Central memory CD4-positive, alpha-beta T cell (primary cell): ENCODE measurements at places on chromosomes 6 and 20.
A peak's percentile ranks its signal among the peaks of the same experiment; 100 is the strongest.

GRCh38 chr6:12459945-12460661 is 169.9 kb downstream of the EDN1 start:
- DNase-seq = no peak

DNA sequence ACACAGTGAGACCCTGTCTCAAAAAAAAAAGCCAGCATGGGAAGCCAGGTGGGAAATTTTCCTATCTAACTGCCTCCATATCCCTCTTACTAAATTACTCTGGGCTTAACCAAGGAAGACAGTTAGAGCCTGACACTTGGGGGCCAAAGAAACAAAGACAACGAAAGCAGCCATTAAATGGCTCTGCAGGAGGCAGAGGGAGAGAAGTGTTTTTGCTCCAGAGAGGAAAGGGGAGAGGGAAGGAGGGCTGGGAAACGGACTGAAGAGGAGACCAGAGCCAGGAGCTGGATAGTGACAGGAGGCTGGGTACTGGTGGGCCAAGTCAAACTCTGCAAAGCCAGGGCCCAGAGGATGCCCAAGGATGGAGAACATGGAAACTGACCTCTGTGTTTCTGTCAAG is 10.7 kb upstream of the TGIF2 start:
- no peak for DNase-seq

GRCh38 chr6:111263837-111264236 is 176.5 kb downstream of the SLC16A10 start:
- no peak for DNase-seq

- DNase-seq = no peak
Measured at GRCh38 chr6:165920896-165921671, 246.6 kb downstream of the TBXT start.

- no peak for DNase-seq
Measured at GRCh38 chr20:64025826-64026412, 10.1 kb upstream of the C20orf204 start.

- DNase-seq = no peak
Measured at GRCh38 chr6:130313206-130313605, 52.6 kb upstream of the TMEM200A start.

DNA sequence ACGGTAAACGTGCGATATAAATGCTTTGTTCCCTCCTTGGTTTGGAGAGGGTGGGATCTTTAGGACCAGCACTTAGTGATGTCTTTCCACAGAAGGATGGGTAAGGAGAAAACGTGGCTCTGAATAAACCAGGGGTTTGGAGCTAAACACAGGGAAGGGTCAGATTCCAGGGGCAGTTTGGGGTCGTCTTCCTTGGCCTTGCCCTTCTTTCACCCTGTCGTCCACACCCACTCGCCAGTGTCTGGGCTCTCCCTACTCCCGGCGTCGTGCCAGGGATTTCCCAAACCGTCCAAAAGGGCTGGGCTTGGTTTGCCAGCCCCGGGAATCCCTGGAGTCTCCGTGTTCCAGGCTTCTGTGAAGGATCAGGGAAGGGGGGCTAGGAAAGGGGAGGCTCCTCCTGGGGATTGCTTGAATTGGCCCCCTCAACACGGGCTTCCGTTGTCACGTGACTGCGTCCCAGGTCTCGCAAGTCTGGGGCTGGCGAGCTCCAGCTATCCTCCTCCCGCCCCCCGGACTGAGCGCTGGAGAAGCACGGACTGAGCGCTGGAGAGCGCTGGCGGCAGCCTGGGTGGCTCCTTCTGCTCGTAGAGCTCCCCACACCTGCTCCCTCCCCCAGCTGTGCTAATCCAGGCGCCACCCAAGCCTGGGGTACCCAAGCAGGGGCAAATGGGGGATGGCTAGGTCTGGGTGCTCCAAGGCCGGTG is 9.4 kb upstream of the ARMC12 start:
- DNase-seq = no peak

DNA sequence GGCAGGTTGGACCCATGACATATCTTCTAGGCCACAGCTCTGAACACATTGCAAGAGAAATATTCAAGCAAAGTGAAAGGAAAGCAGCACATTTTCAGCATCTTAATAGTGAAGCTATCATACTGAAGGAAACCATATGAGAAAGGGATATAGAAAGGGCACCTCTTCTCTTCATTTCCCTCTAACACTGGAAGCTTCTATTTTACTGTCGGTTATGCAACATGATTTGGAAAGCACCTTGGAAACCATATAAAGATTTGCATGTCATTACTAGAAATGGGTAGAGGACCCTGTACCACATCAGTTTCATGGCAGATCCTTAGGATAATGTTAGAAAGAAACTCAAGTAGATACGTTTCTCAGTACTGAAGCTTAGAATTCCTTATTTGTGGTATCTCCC is 70.5 kb upstream of the HMGN3 start:
- no peak for DNase-seq

GRCh38 chr20:57807401-57808263 is 97.8 kb upstream of the PMEPA1 start:
- no peak for DNase-seq

- no peak for DNase-seq
Measured at GRCh38 chr20:59954718-59955117, 3.5 kb upstream of the CDH26 start.

DNA sequence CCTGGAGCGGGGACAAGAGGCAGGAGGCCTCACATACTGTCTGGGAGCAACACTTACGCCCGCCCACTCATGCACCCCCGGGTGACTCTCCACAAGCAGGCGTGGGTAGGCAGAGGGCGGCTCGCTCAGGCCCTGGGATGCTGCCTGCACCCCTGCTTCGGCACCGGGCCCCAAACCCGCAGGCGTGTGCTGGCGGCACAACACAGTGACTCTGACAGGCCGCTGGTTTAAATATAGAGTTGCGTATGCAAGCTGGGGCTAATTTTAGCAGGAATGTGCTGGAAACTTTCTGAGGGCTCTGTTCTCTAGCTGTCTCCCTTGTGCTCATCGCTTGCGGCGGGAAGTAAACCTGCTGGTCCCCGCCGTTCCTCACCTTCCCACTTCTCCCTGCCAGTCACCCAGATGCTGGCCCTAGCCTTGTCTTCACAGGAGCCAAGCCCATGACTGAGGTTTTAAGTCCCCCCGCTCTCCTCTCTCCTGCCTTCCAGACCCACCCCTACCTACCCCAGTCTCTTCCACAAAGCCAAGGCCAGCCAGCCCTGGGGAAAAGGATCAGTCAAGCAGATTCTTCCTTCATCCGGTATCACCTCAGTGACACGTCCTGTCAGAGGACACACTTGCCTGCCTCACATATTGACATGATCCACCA is 94.5 kb upstream of the FOXP4 start:
- DNase-seq = no peak

DNA sequence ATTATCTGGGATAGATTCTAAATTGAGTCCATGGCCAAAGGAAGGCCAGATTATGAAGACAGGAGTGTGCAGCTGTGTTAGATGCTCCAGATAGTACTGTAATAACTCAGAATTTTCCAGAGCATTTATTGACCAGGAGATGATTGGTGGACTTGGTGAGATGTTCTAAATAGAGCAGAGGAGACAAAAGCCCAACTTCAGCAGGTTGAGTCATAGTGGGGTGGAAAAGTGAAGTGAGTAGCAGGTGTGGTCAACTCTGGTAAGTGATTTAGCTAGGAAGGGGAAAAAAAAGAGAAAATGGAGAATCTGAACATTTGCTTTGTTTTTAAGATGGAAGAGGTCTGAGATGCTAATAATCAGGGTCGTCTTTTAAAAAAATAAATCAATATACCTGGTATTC is 227.4 kb downstream of the TMEM200A start:
- no peak for DNase-seq

GRCh38 chr6:24353861-24354260 is 4.0 kb downstream of the DCDC2 start:
- DNase-seq = no peak

- no peak for DNase-seq
Measured at GRCh38 chr20:22698259-22698842, 114.0 kb upstream of the FOXA2 start.

DNA sequence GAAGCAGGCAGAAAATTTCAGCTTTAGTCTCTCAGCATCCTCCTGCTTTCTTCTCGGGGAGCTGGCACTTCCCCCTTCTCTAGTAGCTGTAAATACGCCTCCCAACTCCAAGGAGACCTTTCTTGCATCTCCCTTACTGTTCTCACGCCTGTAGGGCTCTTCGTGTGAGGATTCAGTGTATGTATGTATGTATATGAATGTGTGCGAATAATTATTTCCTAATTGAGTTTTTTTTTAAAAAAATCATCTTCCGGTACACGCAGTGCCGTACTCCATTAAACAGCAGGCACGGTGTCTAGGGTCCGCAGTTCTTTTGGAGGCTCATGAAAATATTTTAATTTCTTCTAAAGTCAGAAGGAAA is 85.4 kb downstream of the HFE start:
- DNase-seq = peak; percentile 63

DNA sequence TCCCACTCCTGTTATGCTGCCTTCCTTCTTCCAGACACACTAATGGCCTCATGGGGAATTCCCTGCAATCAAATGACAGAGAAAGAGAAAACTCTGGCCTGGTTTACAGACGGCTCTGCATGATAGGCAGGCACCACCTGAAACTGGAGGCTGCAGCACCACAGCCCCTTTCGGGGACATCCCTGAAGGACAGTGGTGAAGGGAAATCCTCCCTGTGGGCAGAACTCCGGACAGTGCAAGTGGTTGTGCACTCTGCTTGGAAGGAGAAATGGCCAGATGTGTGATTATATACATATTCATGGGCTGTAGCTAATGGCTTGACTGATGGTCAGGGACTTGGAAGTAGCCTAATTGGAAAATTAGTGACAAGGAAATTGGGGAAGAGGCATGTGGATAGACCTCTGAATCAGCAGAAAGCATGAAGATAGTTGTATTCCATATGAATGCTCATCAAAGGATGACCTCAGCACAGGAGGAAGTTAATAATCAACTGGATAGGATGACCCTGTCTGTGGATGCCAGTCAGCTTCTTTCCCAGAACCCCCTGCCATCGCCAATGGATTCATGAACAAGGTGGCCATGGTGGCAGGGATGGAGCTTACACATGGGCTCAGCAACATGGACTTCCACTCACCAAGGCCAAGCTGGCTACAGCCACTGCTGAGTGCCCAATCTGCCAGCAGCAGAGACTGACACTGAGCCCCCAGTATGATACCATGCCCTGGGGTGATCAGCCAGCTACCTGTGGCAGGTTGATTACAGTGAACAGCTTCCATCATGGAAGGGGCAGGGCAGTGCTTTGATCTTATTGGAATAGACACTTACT is 44.5 kb upstream of the VSX1 start:
- DNase-seq = no peak

DNA sequence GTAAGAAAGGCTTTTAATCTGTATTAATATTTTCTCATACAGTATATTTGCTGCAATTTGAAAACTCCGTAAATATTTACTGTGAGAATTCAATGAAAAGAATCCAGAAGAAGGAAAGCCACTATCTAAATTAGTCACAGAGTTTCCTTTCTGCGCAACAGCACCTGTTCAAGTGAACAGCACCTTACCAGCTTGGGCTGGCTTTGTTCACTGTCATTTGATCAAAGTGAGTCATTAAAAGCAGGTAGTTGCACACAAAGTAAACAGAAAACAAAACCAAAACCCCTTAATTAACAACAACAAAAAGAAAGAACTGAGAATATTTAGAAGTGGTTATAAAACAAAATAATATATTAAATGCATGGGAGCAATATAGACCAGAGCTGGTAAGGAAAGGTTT is 12.8 kb downstream of the SMLR1 start:
- DNase-seq = no peak

- DNase-seq = no peak
Measured at GRCh38 chr20:23879328-23879798, at the start of gene CST5. Gene CST5 (minus strand): TSS chr20:23879748. CDS start chr20:23879676, 72 bp downstream.

GRCh38 chr20:37308086-37309050 is 18.9 kb downstream of the MANBAL start:
- DNase-seq = no peak

DNA sequence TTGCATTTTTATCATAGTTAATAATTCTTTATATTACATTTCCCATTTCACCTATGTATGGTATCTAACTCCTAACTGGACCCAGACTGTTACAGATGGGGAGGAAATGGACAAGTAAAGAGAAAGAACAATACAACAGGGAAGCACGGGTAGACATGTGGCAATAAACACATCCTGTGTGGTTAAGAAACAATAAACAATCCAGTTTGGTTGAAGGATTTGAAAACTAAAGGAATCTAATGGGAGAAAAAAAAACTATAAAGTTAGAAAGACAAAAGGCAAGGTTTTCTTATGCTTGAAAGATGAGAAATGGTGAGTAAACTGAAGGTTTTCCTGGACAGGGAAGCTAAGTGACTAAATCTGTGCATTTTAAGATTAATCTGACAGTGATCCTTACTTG is 34.9 kb upstream of the ALDH8A1 start:
- DNase-seq = no peak

DNA sequence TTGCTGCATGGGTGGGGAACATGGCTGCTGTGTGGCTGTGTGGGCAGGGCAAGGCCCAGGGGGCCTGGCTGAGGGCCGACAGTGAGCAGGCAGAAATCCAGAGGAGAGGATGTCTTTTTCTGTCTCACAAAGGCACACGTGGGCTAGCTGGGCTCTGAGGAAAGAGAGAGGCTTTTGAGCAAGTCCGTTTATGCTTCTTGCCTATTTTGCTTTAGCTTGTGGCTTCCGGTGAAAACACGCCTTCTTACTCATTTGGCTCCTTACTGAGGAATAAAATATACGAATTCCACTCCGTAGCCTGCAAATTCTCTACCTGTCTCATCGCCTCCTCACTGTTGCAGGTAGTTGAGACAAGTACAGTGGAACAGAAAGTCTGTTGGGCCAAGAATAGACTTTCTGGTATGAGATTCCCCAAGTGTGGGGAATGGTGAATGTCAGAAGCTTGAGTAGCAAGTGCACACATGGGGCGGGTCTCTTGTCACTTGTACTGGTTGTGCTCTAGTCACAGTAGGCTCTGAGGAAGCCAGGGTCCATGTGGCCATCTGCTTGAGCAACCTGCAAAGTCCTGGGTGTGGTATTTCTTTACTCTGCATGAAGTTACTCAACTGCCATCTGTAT is 28.4 kb downstream of the WRNIP1 start:
- no peak for DNase-seq

- no peak for DNase-seq
Measured at GRCh38 chr20:4056880-4057279, 41.5 kb upstream of the RNF24 start.

DNA sequence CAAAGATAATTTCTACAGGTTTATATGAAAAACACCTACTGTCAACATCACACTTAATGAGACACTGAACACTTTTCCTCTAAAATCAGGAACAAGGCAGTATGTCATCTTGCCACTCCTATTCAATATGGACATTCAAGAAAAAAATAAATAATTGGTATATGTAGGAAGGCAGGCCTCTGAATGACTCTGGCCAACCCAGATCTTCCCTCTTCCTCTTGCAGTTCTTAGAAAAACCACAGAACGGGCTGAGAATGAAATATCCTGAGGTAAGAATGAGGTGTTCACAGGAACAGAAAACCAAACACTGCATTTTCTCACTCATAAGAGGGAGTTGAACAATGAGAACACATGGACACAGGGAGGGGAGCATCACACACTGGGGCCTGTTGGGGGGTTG is 1207.2 kb upstream of the CITED2 start:
- no peak for DNase-seq

GRCh38 chr6:146870760-146871159 is 272.0 kb downstream of the ADGB start:
- no peak for DNase-seq

- DNase-seq = no peak
Measured at GRCh38 chr6:106084106-106084988, 1.8 kb upstream of the PRDM1 start.
